GM19239 (cell line): ENCODE measurements at places on chromosomes 6 and 20.

DNA sequence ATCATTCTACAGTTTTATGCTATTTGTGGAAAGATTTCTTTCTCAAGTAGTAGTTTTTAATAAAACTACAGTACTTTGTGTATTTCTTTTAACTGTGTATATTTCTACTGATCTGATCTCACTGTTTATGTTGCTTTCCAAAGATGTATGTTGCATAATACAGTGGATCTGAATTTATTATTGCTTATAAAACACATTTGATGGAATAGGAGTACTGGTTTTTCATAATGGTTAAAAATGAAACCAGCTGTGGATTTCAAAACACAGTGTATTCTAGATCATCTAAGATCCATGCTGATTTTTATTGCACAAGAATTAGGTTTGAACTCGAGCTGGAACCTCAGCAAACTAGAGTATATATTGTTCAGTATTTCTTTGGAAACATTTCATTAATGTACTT is 8.0 kb downstream of the NKX2-4 start:
- DNase-seq, result no peak

- no peak for DNase-seq
Observed at GRCh38 chr6:22145823-22146677, 150.8 kb downstream of the PRL start.

GRCh38 chr6:68652117-68652536 is 17.0 kb downstream of the ADGRB3 start:
- no peak for DNase-seq

GRCh38 chr6:6882592-6882991 is 225.2 kb upstream of the RREB1 start:
- no peak for DNase-seq

- DNase-seq, result no peak
Observed at GRCh38 chr20:19137641-19138040, 74.8 kb upstream of the SLC24A3 start.

DNA sequence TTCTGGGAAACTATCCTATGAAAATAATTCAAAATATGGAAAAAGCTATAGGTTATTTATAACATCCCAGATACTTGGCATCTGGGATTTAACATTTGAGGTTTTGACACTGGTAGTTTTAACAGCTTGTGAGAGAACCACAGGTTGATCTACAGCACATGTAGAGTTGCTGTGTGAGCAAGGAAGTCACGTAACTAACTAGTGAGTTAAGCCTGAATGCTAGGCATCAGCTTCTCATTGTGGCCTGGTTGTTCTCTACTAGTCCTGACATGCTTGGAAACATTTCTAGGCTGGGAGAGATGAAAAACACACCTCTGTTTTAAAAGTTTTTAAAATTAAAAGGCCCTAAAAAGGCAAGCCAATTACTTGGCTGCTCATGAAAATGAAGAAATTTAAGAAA is 28.2 kb downstream of the ESF1 start:
- no peak for DNase-seq

DNA sequence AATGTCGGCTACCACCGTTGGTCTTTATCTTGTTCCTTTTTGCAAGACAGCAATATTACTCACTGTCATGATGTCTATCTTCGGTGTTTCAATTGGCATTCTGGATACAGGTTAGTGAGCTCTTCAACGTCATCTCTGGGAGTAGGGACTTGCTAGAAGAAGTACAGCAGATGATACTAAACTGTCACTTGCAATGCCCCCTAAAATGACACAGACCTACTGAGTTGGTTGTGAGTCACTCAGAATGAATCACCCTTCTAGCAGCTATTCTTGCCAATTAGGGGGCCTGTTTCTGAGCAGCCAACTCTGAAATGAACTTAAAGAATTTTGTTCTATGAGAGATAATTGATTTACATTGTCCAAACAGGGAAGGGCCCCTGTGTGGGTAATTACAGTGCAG is 176.5 kb downstream of the SLC16A10 start:
- DNase-seq, result no peak

- peak; percentile 52 for DNase-seq
Observed at GRCh38 chr6:42136508-42137193, 5.8 kb downstream of the C6orf132 start.

GRCh38 chr20:51024761-51025160 is 1.9 kb upstream of the KCNG1 start:
- DNase-seq, result no peak

DNA sequence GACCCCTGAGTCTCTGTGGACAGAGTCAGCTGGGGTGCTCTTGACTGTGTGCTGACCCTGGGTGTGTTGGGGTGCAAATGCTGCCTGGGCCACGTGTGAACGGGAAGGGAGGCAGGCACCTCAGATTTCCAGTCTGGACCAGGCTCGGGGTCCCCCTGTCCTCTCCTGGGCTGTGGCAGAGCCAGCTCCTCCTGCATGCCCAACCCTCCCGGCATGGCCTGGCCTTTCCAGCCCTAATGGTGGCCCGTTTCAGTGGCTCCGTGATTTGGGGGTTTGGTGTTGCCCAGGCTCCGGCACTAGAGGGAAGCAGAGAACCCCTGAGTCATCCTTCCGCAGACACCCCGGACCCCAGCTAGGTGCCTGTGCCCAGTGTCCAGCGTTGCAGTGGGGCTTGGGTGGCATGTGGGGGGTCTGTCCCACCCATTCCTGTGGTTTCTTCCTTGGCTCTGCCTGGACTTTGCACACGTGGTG is 9.1 kb downstream of the RBM38 start:
- no peak for DNase-seq

GRCh38 chr20:5688431-5688972 is 61.7 kb upstream of the SHLD1 start:
- no peak for DNase-seq
